ENCODE measurements at places on chromosomes 12 and 14.

GRCh38 chr14:102323102-102323501, 3.6 kb downstream of the ZNF839 start:
- DNase-seq, result peak; percentile 49

DNA sequence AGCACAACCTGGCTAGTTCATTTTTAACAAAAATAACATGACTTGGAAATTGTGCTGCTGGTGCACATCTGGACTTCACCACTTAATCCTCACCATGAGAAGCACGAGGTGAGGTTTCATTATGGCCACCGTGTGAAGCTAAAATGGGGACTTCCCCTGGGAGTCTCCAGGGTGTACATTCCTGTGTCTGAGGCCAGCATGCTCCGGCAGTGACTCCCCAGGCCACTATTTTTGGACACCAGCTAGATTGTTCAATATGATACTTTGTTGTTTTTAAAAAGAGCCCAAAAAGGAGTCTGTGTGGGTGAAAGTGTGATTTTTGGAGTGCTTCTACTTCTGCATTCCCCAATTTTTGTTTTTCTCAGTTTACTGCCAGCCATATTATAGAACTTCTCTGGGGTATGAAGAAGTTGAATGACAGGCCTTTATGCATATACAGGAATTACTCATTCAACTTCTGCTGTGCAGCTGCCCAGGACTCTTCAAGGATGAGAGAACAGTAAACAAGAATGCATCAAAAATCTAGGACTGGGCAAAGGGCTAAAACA, 16.9 kb upstream of the AICDA start:
- DNase-seq, result no peak

- no peak for DNase-seq
Observed at GRCh38 chr14:80754696-80755095, 186.8 kb downstream of the CEP128 start.

GRCh38 chr14:56195704-56196103, 77.5 kb downstream of the PELI2 start:
- DNase-seq, result peak; percentile 55

DNA sequence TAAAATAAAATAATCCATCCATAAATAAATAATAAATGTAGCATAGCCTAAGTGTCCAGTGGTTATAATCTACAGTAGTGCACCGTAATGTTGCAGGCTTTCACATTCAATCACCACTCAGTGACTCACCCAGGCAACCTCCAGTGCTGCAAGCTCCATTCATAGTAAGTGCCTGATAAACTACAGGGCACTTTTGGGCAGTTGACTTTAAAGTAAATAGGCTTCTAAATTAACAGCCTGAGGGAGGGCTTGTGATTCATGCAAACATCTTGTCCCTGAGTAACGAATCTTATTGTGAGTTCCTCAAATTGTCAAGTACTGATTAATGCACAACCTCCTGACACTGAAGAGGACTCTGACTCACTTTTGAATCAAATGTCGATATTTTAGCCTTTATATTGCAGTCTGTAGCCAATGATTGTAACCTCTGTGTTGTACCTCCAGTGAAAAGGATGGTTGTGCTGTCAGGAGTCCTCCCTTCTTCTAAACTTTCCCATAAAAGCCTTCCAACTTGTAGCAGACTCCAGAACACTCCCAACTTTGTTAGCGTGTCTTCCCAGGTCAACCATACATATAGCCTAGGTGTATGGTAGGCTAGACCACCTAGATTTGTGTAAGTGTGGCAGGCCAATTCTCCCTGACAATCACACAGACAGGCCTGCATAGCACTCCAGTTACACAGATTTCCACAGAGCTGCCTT, 55.0 kb upstream of the BICD1 start:
- DNase-seq, result no peak

GRCh38 chr14:55348766-55349453, 62.7 kb downstream of the ATG14 start:
- DNase-seq, result no peak

DNA sequence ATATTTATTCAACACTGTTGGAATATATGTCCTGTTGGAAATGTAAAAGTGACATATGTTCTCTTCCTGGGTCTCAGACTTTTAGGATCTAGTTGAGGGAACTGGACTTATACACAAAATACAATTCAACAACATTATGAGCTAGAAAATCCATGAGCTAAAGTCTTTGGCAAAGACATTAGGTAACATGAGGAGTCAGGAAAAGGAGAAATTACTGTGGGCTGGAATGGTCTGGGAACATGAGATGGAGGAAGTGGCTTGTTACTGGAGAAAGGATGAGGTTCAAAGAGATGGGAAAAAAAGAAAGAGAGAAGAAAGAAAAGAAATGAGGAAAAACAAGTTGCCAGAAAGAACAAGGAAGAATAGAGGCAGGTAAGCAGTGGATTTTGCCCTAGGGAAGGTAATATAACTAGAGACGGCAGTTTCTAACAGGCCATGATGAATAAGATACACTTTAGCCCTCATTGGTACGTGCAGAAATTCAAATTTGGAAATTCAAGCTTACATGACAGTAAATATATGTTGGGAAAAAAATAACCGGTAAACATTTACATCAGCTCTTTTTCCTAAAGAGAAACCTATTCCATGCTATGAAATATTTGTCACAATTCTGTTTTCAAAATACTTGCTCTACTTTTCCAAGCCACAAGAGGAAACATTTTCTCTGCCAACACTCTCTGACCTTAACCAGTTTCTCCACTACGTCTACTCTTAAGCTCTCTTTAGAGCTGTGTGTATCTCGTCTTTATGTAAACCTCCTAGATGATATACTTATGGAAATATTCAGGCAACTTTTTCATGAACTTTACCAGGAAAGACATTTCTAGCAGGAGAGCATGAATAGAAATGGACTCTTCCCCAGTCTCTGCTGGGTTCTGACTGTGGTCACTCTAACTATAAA, 268.8 kb upstream of the BTG1 start:
- DNase-seq, result peak; percentile 85

- no peak for DNase-seq
Observed at GRCh38 chr12:100360450-100360849, 3.6 kb downstream of the SLC17A8 start.

- DNase-seq, result no peak
Observed at GRCh38 chr12:121648458-121649028, 20.9 kb downstream of the MORN3 start.

- DNase-seq, result no peak
Observed at GRCh38 chr12:121783766-121784165, 9.7 kb downstream of the RHOF start.

DNA sequence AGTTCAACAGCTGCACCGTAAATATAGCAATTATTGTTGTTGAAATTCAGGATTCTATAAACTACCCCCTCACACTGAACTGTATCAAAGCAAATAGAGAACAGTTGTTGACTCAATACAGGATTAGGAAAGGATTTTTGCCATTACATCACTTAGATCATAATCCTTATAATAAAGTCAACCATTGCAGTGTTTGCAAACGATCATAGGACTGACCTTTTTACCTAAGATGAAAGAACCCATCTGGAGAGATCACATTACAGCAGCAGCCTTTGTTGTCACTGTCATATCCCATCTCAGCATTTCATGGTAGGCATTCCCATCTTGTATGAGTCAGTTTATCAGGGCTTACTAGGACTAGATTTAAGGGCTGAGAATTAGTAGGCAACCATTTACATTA, 96.1 kb downstream of the IPO8 start:
- peak; percentile 76 for DNase-seq

DNA sequence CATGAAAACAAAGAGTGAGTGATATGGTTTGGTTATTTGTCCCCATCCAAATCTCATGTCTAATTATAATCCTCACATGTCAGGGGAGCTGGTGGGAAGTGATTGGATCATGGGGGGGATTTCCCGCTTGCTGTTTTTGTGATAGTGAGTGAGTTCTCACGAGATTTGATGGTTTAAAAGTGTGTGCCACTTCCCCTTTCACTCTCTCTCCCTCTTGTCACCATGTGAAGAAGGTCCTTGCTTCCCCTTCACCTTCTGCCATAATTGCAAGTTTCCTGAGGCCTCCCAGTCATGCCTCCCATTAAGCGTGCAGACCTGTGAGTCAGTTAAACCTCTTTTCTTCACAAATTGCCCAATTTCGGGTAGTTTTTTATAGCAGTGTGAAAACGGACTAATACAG, 2.1 kb upstream of the ATXN7L3B start:
- no peak for DNase-seq

GRCh38 chr12:4908684-4909409, 858 bp upstream of the KCNA1 start:
- peak; percentile 29 for DNase-seq

- DNase-seq, result no peak
Observed at GRCh38 chr14:20383636-20384035, 29.7 kb downstream of the TEP1 start.

- DNase-seq, result peak; percentile 87
Observed at GRCh38 chr12:57865084-57865751, 18.7 kb upstream of the CTDSP2 start.

DNA sequence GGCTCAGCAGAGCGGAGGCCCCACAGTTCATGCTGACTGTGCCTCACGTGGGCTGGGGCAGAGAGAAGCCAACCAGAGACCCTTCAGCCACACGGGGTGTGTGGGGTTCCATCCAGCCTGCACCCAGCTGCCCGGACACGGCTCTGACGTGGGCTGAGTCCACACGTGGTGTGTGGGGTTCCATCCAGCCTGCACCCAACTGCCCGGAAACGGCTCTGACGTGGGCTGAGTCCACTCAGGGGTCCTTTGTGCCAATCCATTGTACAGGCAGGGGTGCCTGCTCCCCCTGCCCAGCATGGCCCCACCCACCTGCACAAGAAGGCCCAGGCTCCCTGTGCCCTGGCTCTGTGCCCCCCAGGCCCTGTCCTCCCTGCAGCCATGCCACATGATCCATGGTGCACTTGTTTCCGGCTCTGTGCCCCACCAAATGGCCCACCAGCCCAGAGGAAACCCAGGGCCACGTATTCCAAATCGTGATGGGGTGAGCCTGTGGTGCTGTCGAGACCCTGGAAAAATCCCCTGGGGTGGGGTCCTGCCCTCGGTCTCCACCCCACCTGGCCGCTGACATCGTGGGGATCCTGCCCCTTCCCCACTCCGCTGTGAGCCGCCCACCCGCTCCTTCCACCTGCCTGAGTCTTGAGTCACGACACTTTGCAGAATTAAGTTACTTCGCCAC, 99.3 kb upstream of the SFSWAP start:
- no peak for DNase-seq

GRCh38 chr14:44204061-44204835, 302.8 kb downstream of the FSCB start:
- DNase-seq, result peak; percentile 19

GRCh38 chr12:70919597-70920035, 922 bp downstream of the PTPRR start:
- peak; percentile 48 for DNase-seq

GRCh38 chr12:113777751-113778150, 188.4 kb downstream of the RBM19 start:
- DNase-seq, result no peak

DNA sequence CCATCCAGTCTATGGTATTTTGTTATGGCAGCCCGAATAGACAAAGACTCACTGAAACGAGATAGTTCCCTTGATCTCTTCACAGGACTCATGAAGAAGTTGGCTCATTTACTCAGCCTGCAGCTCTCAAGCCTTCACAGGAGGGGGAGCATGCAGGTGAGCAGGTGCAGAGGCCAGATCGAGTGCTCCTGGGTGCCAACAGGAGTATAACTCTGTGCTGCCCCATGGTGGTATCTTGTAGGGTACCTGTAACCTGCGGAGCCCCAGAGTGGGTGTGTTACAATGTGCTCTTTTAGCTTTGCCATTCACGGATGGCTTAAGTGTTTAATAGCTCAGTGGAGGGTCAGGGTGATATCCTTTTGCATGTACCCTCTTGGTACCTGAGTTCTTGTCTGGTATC, 159.5 kb downstream of the METTL25 start:
- no peak for DNase-seq

DNA sequence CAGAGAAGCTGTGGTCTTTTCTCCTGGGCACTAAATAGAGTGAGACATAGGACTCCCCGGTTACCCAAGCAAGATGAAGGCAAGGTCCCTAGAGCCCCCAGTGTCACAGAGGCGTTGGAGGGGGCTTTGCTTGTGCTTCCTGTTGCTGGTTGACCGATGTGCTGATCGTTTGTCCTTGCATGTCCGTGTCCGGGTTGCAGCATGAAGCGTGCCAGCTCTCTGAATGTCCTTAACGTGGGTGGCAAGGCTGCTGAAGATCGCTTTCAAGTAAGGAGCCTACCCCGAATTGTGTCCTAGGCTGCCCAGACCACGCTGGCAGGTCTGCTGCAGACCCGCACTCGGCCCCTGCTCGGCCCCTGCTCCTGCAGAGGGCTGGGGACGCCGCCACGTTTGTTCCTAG, 23.1 kb downstream of the XRCC3 start:
- no peak for DNase-seq

- DNase-seq, result peak; percentile 15
Observed at GRCh38 chr14:104393199-104393897, 186.2 kb upstream of the C14orf180 start.

- peak; percentile 37 for DNase-seq
Observed at GRCh38 chr14:91348845-91349465, 68.7 kb downstream of the CCDC88C start.

DNA sequence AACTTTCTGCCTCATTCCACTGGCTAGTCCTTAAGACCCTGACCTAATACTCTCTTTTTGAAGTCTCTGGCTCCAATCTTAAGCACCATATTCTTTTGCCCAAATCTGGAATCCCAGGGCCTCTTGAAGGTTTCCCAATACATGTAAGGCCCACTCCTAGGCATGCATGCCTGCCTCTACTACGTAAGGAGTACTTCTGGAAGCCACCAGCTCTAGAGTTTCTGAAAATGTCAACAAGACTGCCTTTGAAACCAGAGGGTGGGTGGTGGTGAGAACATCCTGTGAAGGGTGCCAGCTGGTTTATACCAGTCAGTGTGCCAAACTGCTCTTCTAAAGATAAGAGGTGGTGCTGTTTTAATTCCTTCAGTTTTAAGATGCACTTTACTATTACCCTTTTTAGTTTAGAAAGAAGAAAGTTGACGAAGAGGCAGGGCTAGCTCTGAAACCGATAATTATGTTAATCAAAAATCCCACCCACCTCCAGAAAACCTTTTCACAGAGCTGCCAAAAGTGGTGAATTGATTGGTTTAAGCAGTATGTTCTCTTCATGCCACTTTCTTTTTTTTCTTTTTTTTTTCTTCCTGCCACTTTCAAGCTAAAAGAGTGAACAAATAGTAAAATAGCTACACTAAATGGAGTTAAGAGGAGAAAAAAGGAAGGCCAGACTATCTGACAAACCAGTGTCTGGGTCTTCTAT, 8.7 kb upstream of the WDR89 start:
- DNase-seq, result no peak

- peak; percentile 39 for DNase-seq
Observed at GRCh38 chr12:131618303-131618658, 92.6 kb upstream of the SFSWAP start.

DNA sequence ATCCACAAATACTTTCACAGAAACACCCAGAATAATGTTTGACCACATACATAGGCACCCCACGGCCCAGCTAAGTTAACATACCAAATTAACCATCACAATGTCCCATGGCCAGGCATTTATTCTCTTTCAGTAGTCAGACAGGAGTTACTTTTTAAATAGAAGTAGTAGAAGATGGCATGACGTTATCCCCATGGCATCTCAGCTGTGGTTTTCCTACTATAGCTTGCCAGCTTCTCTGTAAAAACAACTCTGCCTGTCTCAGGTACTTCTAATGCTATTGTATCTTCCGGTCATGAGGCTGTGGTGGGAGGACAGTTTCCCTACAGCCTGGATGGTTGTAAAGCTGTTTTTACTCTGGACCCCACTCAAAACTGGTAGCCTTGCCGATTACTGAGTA, 19.3 kb downstream of the CTSG start:
- no peak for DNase-seq
